ENCODE measurements at places on chromosomes 7 and 10.

DNA sequence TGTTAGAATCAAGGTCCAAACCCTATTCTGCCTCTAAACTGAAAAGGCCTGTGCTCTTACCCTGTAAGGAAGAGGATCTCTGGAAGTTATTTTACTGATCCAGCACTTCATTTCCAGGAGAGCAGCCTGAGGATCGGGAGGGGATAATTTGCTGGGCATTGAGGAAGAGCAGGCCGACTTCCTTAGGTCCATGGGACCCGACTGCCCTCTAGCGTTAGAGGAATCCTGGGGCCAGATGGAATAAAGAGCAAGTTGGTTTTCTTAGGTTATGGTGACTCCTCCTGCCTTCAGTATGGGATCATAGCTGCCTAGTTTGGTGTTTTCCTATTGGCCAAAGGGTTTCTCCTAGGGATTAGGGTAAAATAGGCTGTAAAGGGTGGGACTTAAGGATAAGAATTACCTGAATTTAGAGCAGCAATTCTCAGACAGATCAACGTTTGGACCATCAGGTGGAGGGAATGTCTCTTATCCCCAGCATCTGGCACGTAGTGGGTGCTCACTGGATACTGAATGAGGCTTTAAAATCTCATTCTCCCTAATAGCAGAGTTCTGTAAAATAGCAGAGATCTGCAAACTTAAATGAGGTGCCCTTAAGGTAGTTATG, 40.0 kb upstream of the SORBS1 start:
- DNase-seq = peak; percentile 3

- DNase-seq = no peak
Measured at GRCh38 chr7:77575187-77575586, 38.1 kb downstream of the PTPN12 start.

DNA sequence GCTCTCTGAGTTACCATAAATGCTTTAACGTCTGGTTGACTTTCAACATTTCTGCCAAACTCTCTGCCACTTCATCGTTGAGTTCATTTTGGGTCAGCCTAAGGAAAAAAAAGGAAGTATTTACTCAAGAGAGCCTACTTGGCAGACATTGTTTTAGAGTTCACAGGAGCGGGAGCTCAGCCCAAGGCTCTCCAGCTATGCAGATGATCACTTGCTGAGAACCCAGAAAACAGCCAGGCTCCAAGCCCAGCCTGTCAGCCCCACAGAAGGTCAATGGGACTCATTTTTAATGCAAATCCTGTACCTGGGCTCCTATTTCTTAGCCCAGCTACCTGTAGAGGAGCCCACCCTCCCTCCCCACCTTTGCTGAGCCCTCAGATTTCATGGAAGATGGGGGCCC, 45.5 kb downstream of the NOD1 start:
- DNase-seq = no peak

DNA sequence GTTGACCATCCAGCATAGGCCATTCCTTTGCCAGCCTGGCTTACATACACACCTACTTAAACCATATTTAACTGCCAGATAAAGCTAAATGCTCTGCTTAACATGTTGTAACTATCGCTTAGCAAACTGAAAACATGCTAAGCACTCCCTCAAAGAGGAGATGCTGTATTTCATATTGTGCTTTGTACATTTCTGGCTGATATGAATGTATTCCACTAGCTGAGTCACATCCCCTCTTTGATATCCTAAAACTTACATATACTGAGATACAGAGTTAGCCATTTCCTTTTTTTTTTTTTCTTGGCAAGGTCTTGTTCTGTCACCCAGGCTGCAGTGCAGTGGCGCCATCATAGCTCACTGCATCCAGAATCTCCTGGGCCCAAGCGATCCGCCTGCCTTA, 99.4 kb downstream of the TPST1 start:
- no peak for DNase-seq
